ENCODE measurements at places on chromosomes 2 and 18.
A peak's percentile ranks its signal among the peaks of the same experiment; 100 is the strongest.

GRCh38 chr2:54613386-54613785 lies 110.1 kb upstream of the EML6 start:
- no peak for DNase-seq

- DNase-seq = no peak
These were observed 15.9 kb upstream of the TXNDC2 start for GRCh38 chr18:9869715-9870430.

DNA sequence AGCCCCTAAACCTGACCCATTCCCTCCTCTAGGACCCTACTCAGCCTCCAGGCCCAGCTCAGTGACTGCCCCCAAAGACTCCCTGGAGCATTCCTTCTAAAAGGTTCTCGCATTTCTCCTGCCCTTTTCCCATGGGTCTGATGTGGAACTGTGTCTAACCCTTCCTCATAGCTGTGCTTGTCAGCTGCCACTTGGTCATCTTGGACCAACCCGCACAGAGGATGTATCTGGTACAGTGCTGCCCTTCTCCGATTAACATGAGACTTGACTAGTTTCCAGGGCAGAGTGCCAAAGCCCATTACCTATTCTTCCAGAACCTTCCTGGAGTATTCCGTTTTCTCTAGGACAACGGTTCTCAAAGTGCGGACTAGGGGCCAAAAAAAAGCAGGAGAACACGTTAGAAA lies 518 bp upstream of the NFU1 start:
- peak; percentile 84 for DNase-seq

DNA sequence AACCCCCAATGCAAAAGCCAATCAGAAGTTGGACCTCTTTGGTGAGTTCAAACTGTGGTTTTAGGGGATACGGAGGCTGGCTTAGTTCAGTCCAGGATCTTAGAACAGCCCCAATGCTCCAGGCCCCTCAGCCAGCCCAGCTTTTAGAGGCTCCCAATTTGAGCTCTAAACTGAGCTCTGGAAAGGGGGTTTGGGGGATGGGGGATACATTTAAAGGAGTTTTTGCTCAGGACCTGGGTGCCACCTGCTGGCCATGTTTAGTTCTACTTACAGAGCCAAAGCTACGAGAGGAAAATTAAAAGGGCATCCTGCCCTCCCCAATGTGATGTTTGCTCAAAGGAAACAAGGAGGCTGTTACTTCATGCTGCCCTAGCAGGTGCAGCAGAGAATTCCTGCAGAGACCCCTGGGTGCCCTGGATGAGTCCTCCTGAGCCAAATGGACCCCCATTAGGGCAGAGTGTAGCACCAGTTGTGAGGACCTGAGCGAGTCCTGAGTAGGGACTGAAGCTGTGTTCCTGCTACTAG lies 15.9 kb upstream of the TMEM214 start:
- DNase-seq = peak; percentile 66

DNA sequence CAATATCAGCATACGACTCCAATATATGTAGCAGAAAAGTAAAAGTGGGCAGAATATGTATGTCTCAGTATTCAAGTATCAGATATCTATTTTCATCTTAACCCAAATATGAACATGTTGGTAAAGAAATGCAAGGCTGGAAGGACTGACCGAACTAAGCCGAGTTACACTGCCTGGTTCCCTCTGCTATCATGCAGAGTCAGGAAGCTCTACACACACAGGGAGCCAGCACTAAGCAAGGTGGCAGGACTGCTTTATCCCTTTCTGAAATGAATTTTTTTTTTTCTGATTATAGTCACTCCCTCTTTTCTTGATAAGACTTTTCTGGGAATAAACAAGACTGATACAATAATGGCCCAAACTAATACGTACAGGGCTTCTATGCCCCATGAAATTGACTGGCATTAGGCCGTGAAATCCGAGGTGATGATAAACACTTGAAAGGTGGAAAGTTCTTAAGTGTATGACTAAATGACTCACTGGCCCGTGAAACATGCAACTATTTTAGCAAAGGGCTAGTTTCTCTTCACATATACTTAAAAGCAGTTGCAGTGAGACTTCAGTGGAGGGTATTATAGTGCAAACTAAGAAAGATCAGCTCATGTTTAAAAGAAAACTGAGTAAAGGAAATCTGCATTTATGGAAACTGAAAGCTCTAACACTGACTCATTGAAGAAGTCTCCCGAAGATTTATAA lies 14.9 kb downstream of the DPP4 start:
- DNase-seq = no peak

GRCh38 chr2:96847586-96847985 lies 3.8 kb upstream of the ANKRD23 start:
- DNase-seq = no peak

- DNase-seq = no peak
These were observed 313.1 kb downstream of the PDE11A start for GRCh38 chr2:177759443-177759842.

- peak; percentile 81 for DNase-seq
These were observed 130.5 kb upstream of the CREB1 start for GRCh38 chr2:207399301-207399700.

DNA sequence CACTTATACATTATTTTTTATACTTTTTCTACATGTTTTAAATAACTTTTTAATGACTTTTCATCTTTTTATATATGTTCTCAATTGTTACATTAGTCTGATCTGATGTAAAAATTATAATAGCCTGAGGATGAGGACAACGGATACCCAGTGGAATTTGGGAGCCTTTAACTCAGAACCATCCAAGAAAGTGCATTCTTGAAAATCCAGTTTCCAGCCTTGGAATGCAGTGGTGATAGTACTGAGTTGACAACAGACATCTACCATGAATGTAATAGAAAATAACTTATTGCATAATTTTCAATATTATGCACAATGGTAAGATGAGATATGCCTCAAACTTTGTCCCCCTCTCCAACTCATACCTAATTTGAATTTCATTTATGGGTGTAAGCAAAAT lies 120.7 kb upstream of the ZC3H15 start:
- no peak for DNase-seq

- no peak for DNase-seq
These were observed 108.4 kb downstream of the IRS1 start for GRCh38 chr2:226691255-226691654.

- DNase-seq = no peak
These were observed 52.6 kb downstream of the MGAT5 start for GRCh38 chr2:134306521-134306920.

DNA sequence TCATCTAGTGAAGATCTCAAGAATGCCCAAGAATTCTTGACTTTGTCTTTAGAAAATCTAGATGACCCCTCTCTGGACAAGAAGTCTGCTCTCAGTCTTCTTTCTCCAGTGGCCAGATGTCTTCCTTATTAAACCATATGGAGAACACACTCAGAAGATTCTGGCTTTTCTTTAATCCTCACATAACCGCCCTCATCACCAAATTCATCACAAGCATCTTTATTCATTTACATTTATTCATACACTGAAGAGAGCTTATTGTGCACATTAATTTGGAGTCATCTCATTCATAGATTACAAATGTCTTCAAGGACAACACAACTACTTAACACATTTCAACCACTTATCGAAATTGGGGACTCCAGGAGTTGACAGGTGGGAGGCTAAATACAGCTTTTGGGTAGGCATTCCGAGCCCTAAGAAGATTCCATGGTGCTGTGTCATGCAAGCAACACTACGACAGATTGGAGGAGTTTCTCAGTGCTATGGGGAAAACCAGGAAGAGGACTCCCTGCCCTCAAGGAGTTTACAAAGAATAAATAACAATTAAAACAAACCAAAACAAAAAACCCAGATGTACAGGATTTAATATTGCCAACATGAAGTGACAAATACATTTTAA lies 64.8 kb upstream of the LCLAT1 start:
- no peak for DNase-seq

GRCh38 chr2:150178591-150178990 lies 308.9 kb downstream of the RND3 start:
- no peak for DNase-seq

GRCh38 chr2:215817046-215817445 lies 196.3 kb downstream of the MREG start:
- no peak for DNase-seq

DNA sequence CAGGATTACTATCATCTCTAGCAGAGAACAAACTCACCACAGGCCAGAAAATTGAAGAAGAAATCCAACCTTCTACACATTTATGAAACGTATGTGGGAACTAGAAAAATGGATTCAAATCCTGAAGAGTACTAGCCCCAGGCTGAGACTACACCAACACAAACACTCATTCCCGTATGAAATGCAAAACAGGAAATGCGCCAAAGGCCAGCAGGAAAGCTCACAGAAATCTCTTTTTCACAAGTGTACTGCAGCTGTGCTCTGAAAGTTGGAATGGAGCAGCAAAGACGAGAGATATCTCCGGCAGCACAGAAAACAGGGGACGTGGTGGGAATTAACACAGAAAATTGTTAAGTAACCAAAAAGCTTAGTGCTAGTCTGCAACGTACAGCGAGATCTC lies 913.5 kb downstream of the TDRD15 start:
- DNase-seq = peak; percentile 81

DNA sequence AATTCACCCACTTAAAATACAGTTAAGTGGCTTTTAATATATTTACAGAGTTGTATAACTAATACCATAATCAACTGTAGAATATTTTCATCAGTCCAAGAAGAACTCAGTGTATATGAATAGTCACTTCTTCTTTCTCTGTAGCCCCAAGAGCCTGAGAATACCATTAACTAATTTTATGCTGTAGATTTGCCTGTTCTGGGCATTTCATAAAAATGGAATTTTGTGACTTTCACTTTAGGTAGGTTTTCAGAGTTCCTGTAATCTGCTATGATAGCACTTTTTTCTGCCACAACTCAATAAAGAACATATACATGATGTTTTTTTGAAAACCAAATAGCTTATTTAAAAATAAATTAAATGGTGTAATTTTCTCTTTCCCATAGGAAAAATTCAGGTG lies 57.6 kb downstream of the CCDC102B start:
- DNase-seq = no peak

GRCh38 chr2:73020657-73021370 lies 50.7 kb downstream of the SFXN5 start:
- DNase-seq = no peak

- DNase-seq = peak; percentile 39
These were observed 11.6 kb upstream of the BOK start for GRCh38 chr2:241546771-241547498.

GRCh38 chr2:160337728-160338127 lies 137.7 kb upstream of the ITGB6 start:
- DNase-seq = no peak

DNA sequence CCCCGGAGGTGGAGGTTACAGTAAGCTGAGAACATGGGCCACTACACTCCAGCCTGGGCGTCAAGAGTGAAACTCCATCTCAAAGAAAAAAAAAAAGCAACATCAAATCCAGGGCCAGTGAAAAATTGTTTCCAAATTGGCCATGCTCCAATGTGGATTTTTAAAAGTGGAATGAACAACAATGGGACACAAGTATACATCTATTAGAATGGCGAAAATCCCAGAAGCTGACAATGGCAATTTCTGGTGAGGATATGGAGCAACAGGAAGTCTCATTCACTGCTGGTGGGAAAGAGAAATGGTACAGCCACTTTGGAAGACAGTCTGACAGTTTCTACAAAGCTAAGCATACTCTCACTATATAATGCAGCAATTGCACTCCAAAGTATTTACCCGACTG lies 161.4 kb downstream of the UXS1 start:
- no peak for DNase-seq

DNA sequence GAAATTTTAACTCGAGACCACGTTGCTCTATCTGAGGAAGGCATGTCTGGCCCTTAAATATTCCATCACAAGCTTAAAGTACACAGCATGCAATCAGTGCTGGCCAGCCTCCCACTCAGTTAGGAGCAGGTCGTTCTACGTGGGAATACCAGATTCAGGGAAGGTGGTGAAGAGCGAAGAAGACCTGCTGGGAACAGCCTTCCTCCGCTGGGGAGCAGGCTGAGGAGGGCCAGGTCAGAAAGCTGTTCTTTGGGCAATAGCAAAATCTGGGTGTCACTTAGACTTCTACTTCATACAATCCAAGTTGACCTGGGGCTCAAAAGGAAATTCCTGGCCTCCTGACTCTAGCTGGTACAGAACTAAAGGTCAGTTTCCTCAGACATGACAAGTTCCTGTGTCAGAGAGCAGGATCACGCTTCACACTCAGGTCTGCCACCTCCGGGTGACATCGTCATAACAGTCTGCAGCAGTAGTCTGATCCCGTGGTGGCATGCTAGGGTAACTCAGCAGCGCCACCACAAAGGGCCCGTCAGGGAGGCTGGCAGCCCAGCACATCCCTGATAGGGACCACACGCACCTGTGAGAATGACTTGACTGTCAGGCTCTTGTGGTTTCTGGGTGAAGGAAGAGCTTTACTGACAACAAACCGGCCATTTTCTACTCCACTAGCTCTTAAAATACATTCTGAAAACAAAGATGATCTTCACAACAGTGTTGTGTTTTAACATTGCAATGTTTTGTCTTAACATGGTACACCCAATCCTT lies 35.2 kb upstream of the NAPG start:
- peak; percentile 78 for DNase-seq

GRCh38 chr2:3171564-3172264 lies 205.9 kb downstream of the EIPR1 start:
- no peak for DNase-seq

- peak; percentile 65 for DNase-seq
These were observed 67.7 kb downstream of the NCK2 start for GRCh38 chr2:105812180-105813044.

DNA sequence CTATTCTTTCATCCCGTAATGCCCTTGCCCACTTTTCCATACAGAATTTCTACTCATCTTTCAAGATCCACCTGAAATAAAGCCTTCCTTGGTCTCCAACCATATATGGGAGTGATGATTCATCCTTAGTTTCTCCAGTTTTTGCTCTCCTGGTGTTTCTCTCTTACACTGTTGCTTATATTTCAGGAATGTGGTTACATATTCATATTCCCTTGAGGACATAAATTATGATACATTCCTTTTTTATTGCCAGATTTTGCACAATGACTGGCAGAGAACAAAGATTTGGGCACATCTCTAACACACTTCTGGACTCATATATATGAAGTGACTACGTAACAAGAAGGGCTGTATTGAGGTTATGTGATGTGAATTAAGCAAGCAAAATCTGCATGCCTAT lies 1573.4 kb upstream of the NXPH2 start:
- DNase-seq = no peak

DNA sequence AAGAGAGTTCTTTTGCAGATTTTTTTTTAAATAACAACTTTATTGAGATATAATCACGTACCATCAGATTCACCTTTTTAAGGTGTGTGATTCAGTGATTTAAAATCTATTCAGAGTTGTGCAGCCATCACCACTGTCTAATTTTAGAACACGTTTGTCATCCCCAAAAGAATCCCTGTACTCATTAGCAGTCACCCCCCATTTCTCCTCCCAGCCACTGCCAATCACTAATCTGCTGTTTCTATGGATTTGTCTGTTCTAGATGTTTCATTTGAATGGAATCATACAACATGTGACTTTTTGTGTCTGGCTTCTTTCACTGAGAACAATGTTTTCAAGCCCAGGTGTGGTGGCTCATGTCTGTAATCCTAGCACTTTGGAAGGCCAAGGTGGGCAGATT lies 55.4 kb upstream of the RAPH1 start:
- no peak for DNase-seq

- no peak for DNase-seq
These were observed 687.1 kb downstream of the DPP10 start for GRCh38 chr2:115129536-115129935.

Data from pons (tissue), 1 donor.